ENCODE measurements at places on chromosomes 1 and 21.

DNA sequence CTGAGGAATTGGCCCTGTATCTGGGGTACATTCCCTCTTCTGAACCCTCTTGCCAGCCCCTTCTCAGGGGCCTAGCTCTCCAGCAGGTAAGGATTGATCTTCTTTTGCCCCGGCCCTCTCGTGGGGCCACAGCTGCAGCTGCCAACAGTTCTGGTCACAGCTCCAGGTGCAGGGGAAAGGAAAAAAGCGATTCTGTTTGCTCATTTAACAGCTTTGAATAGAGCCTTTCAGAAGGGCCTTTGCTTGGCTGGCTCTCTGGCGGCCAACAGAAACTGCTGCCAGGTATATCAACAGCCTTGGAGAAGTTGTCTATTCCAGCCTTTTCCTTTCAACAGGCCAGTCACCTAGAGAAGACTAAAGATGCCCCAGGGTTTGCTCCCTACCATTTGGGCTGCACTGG lies 16.1 kb upstream of the FMOD start:
- no peak for DNase-seq

DNA sequence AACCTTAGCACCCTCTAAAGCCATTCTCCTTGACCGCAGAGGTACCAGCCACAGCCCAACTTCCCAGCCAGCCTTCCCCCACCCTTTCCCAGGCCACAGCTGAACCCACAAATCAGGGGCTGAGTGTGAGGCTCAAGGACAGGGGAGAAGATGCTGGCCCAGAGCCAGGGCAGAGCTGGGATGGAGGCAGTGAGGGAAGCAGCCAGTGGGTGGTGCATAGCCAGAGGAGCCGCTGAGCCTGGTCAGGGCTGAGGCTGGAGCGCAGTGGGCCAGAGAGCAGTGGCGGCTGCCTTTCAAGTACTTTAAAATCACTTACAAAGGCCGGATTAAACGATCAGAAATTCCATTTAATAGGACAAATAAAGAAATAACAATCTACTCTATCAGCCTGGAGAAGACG lies 36.3 kb downstream of the DMAP1 start:
- no peak for DNase-seq

GRCh38 chr1:10025354-10025753 lies 7.4 kb upstream of the UBE4B start:
- DNase-seq = no peak

DNA sequence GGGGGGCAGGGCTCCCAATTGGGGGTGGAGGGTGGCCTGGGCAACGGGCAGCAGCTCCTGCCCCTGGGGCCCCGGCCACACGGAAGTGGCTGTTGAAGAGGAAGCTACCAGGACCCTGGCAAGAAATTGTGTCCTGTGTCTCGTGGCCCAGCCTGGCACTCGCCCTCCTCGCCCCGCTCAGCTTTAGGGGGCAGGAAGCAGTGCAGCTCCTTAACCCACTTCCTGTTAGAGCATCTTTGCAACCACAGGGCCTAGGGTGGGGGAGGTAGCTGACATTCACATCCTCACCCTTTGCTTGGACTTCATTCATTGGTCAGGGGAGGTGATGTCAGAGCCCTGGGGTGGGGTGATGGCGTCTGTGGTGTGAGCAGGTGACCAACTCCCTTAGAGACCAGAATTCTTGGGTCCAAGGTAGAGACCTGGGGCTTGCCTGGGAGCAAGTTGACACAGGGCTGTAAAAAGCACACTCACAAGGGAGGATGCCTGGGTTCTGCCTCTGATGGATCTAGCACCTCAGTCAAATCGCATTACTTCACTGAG lies at the start of gene ARHGAP30:
TSS of gene ARHGAP30 (minus strand) at position 161 of the 540 bp plus-strand sequence. CDS start 267 bp downstream, outside the sequence.
- DNase-seq = peak; percentile 20

DNA sequence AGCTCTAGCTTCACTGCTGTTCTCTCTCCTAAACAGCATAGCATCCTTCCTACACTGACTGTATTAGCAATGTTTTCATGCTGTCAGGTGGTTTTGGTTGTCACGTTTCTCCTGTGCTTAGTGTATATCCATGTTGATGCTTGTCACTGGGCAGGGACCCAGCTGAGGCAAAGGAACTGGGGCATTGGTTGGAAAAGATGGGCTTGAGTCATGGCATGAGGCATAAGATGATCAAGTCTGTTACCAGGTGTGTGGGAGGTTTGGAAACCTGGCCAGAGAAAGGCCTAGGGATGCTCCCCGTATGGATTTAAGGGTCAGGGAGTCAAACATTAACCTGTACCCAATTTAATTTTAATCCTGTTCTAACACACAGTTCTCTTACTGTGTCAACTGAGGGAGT lies 69.6 kb downstream of the OSBPL9 start:
- peak; percentile 19 for DNase-seq

DNA sequence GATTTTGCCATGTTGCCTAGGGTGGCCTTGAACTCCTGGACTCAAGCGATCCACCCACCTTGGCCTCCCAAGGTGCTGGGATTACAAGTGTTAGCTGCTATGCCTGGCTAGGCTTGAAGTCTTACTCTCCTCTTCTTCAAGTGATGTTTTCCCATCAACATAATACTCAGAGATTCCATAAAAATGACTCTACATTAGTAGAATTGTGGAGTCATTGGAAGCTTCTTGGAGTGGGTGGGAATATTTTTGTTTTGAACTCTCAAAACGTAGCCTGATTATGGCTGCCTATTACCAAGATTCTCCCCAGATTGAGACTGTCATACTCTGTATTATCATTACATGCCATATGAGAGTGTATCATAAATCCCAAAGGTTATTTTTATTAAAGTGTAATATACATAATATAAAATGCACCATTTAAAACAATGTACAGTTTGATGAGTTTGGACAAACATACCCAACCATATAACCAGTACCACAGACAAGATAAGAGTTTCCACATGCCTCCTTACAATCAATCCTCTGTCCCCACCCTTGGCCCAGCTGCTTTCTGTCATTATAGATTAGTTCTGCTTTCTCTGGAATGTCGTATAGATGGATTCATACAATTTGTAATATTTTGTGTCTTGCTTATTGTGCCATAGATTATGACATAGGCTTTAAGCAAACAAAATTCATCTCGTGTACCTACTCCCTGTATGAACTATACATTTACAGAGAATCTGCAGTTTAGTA lies 8.0 kb upstream of the DNM3 start:
- peak; percentile 40 for DNase-seq

DNA sequence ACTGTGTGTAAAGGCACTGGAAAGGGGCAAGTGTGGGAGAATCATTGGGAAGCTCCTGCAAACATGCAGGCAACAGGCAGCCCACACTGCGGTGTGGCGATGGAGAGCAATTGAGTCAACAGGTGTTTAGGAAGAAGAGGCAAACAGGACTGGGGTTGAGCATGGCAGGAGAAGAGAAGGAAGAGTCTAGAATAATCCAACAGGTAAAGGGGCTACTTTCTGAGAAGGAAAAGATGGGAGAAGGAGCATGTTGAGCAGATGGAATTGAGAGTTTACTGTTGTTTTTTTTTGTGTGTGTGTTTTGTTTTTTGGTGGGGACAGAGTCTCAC lies 4.2 kb downstream of the DOP1B start:
- no peak for DNase-seq

- no peak for DNase-seq
These were observed 3.0 kb upstream of the MDM4 start for GRCh38 chr1:204513117-204513716.

DNA sequence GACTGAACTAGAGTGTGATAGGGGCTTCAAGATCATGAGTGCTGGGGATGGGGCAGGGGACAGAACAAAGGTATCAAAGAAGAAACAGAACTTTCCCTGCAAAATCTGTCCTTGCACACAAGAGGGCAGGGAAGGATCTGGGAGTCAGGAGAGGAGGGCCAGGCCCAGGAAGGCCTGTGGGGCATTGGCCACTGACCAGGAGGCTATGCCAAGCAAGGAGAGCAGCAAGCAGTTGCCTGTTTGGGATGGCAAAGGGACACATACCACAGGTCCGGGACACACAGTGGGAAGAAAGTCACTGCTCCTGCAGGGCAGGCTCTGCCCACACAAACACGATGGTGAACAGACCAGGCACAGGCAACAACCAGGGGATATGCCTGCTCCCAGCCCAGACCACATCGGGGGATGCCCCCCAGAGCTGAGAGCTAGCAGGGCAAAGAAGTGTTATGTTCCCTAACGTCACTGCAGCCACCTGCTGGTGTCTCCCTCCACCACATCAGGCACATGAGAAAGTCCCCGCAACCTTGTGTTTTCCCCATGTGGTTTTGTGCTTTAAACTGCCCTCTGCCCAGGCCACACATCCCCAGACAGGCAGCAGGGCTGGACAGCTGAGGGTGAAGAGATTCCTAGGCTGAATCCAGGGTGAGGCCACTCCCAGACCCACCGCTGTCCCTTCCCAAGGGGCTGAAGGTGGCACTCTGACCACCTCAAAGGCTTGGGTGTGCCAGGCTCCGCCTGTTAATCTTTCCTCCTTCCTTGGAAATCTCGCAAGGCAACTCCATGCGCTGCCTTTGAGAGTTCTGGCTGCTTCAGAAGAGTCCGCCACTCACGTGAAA lies 53.6 kb downstream of the KIF21B start:
- no peak for DNase-seq

DNA sequence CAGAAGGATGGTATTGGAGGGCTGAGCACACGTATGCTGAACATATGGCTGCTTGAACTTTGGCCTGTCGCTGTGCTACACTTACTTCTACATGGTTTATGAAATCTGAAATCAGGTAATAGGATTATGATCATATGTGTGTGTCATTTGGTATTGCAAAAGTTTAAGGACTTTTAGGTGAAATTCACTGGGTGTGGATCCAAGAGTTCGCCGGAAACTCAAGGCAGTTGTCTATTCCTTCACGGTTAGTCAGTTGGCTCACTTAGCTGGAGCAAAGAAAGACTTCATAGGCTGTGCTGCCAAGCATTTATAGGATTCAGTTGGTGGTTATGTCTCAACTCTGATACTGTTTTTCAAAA lies 927 bp downstream of the UAP1 start:
- DNase-seq = peak; percentile 67

DNA sequence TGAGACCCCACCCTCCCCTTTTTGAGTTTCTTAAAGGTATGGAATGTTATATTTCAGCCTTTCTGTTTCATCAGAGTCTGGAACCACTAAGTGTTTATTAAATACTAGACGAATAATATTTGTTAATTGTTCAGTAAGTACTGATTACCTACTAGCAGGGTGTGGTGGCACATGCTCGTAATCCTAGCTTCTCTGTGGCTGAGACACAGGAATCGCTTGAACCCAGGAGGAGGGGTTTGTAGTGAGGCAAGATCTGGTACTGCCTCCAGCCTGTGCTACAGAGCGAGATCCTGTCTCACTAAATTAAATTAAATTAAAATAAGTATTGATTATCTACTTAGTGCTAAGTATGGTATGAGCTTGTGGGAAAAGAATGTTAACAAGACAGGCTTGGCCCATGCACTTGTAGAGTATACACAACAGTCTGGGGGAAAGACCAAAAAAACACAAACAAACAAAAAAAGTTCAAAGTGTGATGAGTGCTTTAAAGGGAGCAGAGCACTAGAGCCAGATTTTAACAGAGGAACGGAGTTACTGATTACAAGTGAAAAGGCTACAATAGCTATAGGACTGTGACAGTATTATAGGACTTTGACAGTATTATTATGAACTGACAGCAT lies 2.4 kb downstream of the CEPT1 start:
- no peak for DNase-seq

DNA sequence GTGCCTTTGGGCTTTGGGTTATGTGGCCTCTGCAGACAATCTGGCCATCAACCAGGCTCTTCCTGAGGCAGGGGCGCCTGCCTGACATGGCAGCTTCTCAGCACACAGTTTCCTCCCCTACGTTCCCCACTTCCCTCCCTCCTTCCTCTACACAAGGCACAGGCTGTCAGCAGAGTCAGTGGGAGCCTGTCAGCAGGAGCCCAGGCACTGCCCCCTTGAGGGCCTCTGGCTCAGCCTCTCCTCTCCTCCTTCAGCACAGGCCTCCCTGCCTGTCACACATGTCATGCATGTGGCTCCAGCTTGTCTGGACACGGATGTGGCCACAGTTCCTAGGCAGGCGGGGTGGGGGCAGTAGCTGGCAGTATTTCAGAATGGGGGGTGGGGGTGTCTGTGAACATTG lies 52.2 kb upstream of the ARTN start:
- peak; percentile 34 for DNase-seq

DNA sequence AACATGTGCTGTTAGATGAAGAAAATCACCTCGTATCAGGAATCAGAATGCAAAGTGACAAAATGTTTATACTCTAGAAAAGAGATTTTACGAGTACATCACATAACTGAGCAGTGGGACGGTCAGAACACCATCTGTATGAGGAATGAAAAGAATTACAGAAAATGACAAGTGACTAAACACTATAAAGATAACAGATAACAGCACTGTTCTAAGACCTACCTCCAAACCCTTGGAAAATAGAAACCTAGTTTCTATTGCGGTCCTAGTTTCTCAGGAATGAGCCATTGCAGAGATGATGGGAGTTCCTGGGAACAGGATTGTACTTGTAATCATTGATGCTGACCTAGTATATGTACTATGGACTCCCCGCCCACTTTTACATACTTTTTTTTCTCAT lies 839.4 kb upstream of the ADAMTS5 start:
- no peak for DNase-seq

DNA sequence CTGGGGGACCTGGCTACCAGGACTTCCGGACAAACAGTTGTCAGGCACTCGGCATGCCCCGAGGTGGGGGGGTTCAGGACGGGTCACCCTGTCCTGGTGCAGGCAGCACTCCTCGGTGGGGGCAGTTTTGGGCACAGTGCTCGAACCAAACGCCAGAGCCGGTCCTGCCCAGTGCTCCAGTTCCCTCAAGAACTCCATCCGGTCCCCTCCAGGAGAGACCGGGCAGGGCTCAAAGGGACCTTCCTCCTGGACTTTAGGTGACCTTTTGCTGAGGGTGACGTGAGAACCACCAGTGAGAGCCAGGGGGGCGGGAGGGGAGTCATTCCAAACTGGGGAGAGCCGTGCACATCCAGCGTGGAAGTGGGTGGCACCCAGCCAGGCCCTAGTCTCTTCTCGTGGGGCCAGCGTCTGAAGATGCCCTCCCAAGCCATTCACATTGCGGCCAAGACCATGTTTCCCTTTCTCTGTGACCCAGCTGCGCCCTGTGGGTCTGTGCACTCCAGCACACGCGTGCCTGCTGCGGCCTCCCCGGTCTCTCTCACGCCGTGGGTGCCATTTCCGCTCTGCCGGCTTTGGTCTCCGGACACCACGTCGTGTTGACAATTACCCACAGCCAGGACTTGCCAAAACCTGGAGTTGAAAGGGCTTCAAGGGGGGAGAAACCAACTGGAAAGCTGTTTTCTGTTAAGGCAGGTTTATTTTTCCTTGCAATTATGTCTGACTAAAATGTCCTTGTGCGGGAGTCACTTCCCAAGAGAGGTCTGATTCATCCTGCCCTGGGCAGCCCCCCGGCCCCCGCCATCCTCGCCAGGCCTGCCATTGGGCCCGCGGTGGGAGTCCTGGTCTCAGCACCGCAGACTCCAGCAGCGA lies 178.8 kb upstream of the ARHGEF16 start:
- DNase-seq = peak; percentile 77

DNA sequence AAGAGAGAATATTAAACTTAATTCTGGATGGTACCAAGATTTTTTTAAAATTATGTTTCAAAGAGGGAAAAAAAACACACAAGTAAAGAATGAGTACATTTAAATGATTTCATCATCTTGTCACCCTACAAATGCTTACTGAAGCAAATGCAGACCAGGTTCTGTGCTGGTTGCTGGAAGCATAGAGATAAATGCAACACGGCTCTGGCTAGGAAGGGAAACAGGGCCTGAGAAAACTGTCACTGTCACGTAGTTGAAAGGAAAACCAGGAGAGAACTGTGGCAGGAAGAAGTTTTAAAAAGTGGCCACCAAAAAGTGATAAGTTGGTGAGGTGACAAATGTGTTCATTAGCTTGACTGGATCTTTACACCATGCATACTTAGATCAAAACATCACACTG lies 336.9 kb upstream of the NFIA start:
- no peak for DNase-seq

GRCh38 chr1:65441464-65441863 lies 21.0 kb downstream of the LEPR start:
- no peak for DNase-seq

- peak; percentile 82 for DNase-seq
These were observed 104.8 kb downstream of the GDAP2 start for GRCh38 chr1:117824616-117825015.
